Activated CD4-positive, alpha-beta T cell treated with anti-CD3 and anti-CD28 coated beads for 48 hours (primary cell): ENCODE measurements at places on chromosomes 1 and 21.

GRCh38 chr1:243733670-243734307, 116.3 kb downstream of the AKT3 start:
- DNase-seq, result no peak

GRCh38 chr1:200139661-200140250, 112.2 kb downstream of the NR5A2 start:
- DNase-seq, result peak; percentile 13

- no peak for DNase-seq
These were observed 31.1 kb downstream of the CD160 start for GRCh38 chr1:145750426-145750825.

DNA sequence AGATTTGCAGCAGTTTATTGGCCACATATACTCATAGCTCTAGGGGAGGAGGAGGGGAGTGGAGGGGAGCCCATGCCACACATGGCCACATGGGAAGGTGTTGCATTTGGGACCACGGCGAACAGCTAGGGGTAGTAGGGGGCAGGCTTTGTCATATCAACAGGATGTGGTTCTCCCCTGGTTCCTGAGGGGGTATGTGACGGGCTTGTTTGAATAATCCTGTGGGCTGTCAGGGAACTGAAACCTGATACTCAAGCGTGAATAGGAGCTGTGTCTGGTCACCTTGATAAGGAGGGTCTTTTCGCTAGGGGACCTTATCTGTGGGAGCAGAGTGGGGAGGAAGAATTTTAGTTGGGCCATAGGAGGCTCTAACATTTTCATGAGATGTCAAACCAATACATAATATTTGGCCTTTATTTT, 264.7 kb downstream of the CTH start:
- no peak for DNase-seq

GRCh38 chr1:111203681-111204200, 3.3 kb upstream of the DENND2D start:
- peak; percentile 90 for DNase-seq
